NCI-H1105 (cell line): ENCODE measurements at places on chromosomes 2 and 18.
A peak's percentile ranks its signal among the peaks of the same experiment; 100 is the strongest.

- DNase-seq: no peak
Measured at GRCh38 chr2:33791625-33792024, 192.5 kb upstream of the FAM98A start.

DNA sequence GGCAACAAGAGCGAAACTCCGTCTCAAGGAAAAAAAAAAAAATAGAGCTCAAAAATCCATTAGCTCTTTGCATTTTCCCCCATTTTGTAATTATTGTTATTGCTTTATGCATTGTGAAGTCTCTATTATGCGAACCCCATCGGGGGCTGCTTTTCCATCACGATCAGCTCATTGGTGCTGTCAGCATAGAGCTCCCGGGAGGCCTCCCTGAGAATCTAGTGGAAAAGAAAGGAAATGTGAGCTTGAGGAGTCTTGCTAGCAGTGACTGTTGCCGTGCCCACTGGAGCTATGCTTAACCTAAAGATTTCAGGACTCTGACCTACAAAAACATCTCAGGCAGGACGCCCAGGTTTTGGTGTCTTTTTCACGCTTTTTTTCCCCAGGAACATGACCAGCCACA lies 102.6 kb upstream of the NDUFV2 start:
- no peak for DNase-seq

GRCh38 chr2:223797811-223798721 lies 39.3 kb downstream of the AP1S3 start:
- DNase-seq: peak; percentile 7

- no peak for DNase-seq
Measured at GRCh38 chr2:181273986-181274385, 183.2 kb upstream of the ITGA4 start.

GRCh38 chr2:118130385-118130784 lies 42.1 kb downstream of the INSIG2 start:
- no peak for DNase-seq

DNA sequence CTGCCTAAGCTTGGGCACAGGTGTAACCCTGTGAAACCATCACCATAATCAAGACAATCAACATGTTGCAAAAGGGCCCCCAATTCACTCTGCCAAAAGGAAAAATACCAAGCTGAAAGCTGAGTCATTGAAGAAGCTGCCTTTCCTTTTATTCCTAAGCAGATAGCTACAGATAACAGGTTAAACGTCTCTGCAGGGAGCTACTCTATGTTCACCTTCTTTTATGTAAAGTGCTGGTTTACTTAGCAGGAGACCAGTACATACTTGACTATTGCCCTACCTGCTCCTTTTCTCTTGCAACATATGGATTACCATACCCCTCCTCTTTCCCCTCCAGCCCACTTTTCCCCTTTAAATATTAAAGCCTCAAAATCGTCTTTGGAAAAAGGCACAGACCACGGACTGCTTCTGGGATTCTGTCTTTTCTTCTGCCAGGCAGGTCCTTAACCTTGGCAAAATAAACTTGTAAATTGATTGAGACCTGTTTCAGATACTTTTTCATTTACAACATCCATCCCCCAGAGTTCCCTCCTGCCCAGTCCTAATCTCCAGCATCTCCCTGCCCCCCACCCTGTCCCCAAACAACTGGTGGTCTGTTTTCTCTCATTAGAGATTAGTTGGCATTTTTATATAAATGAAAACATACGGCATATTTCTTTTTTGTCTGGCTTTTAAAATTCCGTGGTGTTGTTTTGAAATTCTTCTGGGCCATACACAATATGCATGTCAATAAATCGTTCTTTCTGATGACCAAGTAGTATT lies 37.8 kb upstream of the LDLRAD4 start:
- DNase-seq: no peak

DNA sequence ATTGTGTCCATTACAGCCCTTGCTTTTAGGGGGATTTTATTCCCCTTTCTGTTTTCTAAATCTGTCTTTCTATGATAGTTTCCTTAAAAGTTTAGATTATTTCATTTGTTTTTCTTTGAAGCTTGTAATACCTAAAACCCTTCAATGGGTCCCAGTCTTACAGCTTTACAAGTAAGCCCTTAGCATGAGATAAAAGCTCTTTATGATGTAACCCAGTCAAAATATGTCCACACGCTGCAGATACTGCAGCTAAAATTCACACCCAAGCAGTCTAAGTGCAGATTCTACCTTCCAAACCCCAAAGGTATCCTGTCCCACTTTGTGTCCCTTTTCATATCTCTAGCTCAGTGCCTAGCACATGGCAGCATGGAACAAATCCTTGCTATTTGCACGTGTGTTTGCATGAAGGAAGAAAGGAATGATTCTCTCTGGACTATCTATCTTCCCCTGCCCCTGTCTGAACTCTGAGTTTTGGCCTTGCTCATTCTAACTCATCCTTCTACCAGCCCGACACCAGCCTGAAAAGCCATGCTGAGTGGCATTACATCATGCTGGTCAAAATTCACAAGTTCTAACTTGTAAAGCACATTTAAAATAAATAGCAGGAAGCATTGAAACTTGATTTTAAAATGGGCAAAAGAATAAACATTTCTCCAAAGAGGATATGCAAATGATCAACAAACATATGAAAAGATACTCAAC lies 623.2 kb downstream of the IRS1 start:
- no peak for DNase-seq

DNA sequence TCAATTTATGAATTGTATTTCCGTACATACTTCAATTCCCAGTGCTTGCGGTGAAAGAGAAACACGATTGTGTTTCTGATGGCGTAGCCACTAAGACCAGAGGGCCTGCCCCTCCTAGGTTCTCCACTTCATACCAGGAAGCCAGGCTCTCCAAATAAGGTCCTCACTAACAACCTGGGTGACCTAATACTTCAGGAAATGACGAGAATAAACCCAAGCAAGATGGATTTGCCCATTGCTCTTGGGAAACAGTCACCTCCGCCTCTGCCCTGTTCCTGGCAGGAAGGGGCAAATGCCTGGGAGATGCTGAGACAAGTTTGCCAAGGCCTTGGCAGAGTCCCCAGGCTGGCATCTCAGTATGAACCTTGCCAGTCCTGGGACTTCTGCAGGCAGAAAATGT lies 41.8 kb downstream of the TTC32 start:
- DNase-seq: no peak

DNA sequence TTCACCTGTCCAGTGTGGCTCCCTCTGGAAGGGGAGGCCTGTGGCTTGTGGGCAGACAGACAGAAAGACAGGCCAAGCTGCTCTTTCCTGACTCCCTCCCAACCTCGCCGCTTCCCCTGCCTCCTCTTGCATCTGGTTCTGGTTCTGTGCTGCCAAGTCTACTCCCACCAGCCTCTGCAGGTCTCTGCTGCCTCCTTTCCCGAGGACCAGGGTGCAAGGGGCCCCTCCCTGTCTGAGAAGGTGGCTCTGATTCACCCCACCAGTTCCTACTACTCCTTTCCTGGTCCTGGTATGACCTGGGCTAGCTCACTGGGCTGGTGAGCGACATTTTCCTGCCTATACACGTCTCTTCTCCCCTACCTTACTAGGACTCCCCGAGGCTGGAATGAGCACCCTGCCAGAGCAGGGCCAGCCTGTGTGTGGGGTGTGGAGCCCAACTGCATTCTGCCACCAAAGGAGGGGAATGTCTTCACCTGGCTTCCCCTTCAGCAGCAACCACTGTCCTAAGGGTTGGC lies 238.5 kb downstream of the CELF4 start:
- no peak for DNase-seq

GRCh38 chr2:174449033-174449432 lies 37.8 kb downstream of the GPR155 start:
- DNase-seq: no peak

DNA sequence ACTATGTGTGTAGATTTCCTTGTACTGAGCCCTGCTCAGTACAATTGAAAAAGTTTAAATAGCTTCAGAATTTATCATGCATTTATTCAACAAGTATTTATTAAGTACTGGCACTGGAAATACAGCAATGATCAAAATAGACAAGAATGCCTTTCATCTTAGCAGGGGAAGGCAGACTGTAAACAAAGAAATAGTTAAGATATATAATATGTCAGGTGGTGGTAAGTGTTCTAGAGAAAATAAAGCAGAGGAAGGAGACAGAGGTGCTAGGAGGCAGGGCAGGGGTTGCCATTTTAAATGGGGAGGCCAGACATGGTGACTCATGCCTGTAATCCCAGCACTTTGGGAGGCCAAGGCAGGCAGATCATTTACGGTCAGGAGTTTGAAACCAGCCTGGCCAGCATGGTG lies 13.6 kb upstream of the LIPG start:
- no peak for DNase-seq

DNA sequence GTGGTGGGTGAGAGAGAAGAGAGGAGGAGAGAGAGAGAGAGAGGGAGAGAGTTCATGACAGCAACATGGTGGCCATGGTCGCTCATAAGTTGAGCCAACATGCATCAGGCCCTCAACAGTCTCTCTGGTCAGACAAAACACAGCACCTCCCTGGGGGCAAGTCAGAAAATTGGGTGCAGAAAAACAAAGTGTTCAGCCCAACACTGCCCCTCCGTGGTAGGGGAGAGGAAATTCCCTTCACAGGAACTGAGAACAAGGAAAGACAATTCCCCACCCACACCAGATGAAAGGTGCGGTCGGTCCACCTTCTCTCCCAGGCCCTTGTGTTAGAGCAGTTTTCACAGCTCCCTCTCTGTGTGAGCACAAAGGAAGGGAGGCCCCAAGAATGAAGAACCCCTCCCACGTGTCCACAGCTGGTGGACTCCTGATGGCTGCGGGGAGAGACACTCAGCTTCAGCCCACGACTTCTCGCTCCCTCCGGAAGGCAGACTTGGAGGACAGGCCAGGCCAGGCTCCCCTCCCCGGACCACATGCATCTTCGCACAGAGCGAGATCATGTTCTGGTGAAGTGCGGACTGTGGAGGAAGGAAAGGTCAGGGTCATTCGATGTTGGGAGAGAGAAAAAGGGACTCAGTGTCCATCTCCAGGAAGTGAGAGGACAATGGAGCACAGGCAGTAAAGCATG lies 181.7 kb downstream of the ANAPC1 start:
- DNase-seq: no peak

DNA sequence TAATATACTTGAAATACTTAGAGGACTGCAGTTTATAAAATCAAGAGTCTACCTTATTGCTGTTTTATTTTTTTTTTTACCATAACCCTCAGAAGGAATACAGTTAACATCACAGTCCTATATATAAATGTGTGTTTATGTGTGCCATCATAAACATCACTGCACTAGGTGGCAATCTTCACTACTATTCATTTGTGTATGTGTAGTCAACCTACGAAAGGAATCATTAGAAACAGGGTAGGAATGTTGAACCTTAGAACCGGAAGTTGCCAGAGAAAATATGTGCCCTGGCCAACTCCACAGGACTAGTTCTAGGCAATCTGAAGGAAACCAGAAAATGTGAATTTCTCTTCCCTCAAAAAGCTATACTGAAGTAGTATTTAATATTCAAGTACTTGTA lies 3.4 kb downstream of the GEN1 start:
- DNase-seq: no peak

DNA sequence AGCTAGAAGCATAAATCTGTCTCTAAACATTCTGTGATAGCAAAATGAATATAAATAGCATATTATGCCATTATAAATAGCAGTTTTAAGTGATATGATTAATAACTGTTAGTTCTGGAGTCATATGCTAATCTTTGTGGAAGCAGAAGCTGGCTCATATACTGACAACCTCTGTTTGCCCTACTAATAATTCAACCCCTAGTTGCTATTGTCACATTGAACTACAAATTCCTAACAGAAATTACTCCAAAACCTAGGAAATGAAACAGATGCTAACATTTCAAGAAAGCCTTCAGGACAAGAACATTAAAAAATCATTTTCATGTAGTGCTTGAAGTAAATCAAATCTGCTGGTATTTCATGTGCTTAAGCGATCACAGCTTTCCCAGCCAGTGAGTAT lies 28.2 kb downstream of the CALCRL start:
- no peak for DNase-seq

DNA sequence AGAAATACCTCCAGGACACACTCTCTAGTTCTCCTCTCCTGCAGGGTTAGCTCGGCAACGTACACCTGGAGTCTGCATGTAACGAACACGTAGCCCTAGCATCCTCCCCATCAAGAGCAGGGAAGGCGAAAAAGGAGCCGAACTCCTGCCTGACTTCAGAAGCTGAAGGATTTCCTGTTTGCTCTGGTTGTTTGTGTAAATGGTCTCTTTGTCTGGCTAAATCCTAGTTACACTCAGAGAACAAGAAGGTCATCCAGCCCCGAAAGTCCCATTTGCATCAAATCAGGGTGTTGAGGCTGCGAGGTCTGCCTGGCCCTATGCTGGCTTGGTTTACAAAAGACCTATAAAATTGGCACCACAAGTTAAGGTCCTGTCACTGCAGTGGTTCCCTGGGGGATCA lies 66.4 kb upstream of the POMC start:
- DNase-seq: no peak

DNA sequence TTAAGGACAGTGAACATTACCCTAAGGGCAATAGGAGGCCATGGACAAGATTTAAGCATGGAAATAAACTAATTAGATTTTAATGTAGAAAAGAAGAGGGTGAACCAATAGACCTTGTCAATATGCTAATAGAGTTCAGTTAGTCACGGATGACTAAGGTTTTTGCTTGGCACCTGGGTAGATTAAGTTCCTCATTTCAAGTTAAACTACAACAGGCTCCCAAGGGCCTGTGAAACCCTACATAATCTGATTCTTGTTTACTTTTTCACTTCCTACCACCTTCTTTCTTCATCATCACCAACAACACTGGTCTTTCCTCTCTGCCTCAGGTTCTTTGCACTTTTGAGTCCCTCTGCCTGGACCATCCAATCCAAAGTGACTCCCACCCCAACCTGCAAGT lies 14.8 kb downstream of the SP110 start:
- DNase-seq: no peak
